ENCODE measurements at places on chromosomes 12 and 14. TPM values are rescaled to one million over a fixed set of nuclear protein-coding genes. Genes with fewer than 3 reads are reported as not detected.

Gene CHURC1
- polyA plus RNA-seq: 51.0 TPM

Gene CPNE6
- polyA plus RNA-seq: not detected

Gene LBHD2
- 0.19 TPM for polyA plus RNA-seq

DNA sequence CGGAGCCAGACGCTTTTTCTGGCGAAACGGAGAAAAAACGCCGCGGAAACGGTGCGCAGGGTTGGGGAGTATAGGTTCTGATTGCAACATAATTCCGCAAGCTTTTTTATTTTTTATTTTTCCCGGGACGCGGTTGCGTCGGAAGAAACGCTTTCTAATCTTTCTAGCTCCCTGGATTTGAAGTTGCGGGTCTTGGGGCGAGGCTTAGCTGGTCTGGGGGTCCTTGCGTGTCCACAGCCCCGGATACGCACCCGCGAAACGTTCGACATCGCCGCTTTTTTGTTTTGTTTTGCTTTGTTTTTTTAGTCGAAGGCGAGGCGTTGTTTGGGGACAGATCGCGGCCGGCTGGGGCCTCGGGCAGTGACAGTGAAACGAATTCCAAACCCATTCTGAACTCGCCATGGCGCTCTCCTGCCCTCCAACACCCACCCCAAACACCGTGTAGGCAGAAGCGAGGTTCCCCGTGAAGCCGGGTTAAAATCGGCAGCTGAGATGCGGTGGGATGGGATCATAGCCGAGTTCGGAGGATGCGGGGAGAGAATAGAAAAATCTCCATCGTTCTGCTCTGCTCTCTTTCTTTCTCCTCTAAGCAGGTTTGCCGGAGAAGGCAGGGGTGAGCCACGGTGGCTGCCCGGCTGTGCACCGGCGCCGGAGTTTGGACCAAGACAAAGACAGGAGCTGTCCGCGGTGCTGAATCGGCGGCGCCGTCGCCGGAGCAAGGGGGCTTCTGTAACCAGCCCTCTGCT, 8.1 kb upstream of the LHX5 start:
- DNase-seq: peak; percentile 33

GRCh38 chr12:30962047-30962446, 35.5 kb downstream of the TSPAN11 start:
- no peak for DNase-seq

GRCh38 chr12:77382096-77382742, 316.9 kb upstream of the E2F7 start:
- no peak for DNase-seq

GRCh38 chr12:93019975-93020630, 91.0 kb upstream of the EEA1 start:
- no peak for DNase-seq

- no peak for DNase-seq
Measured at GRCh38 chr12:40149673-40150260, 43.9 kb upstream of the SLC2A13 start.

Gene FOXG1
- polyA plus RNA-seq: not detected

DNA sequence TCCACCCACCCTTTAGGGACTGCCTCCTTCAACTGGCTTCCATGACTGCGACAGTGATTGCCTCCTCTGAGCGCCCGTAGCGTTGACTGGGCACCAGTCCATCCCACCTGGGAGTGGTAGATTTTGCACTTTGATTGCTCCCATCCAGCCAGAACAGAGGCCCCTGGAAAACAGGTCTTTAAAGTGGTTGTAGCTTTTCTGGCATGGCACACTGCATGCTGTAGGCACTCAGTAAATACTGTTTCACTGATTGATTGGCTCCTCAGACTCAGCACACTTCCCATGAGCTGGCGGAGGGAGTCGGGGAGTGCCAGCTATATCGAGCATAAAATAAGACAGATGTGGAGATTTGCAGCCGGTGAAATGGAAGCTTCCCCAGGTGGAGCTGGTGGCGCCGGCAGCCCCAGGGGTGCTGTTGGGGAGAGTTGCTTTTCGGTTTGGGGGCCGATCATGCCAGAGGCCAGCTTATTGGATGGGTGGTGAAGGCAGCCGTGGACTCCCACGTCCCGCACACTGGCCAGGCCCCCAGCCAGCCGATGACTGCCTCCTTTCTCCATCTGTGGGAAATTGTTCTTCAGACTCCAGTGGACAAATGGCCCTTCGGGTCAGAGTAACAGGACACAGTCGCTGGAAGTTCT, 200.2 kb downstream of the TSPAN9 start:
- DNase-seq: no peak

DNA sequence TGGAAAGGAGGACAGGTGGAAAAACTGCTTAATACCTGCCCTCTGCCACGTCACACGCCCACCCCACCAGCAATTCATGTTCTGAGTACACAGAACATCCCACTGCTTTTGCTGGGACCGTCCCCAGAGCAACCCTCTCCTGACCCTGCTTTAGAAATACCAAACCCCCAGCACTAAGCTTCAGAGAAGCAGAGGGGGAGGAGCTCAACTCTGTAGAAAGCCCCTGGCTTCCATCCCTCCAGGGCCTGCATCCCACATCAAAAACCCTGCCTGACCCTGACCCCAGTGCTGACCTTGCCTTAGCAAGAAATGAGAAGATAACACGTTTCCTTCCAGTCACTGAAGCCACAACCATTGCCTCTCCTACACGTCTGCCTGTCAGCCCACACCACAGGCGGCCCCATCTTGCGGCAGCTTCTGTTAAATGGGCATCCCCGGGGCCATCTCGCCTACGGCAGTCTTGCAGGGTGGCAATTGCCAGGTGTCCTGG, 19.7 kb downstream of the VDR start:
- DNase-seq: no peak

All from heart left ventricle (tissue), 16 donors.